NCI-H1092 treated with DMSO at 0.1 percent for 48 hours (cell line): ENCODE measurements at places on chromosomes 3 and 15.

- no peak for DNase-seq
These were observed 23.4 kb downstream of the SACM1L start for GRCh38 chr3:45712434-45713110.

- no peak for DNase-seq
These were observed 51.8 kb upstream of the PLXND1 start for GRCh38 chr3:129658110-129658843.

- DNase-seq = no peak
These were observed 23.7 kb downstream of the STAG1 start for GRCh38 chr3:136728473-136728872.

- DNase-seq = no peak
These were observed 312.8 kb downstream of the ZPLD1 start for GRCh38 chr3:102747611-102748010.

DNA sequence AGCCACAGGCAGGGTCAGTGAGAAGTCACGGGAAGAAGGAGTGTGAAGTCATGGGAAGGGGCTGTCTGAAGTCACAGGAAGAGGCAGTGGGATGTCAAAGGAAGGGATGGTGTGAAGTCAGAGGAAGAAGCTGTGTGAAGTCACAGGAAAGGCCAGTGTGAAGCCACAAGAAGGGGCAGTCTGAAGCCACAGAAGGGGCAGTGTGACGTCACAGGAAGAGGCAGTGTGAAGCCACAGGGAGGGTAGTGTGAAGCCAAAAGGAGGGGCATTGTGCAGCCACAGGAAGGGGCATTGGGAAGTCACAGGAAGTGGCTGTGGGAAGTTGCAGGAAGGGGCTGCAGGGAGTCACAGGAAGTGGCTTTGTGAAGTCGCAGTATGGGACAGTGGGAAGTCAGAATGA lies 35.1 kb downstream of the GASK1A start:
- DNase-seq = no peak

DNA sequence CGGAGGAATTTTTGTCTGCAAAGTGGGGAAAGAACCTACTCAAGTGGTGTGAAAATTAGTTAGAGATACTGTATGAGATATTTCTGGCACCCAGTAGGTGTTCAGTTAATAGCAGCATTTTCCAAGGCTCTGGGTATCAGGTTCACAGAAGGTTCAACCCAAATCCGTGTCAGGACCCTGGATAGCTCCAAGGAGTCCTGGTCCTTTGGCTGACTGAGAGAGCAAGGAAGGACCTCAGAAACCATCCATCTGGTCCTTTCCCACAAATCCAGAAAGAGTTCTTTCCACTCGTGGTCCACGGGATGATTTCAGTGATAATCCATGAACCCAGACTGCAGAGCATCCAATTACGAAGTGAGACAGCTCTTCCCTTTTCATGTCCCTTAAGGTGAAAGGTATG lies 51.4 kb downstream of the SLC6A11 start:
- no peak for DNase-seq

GRCh38 chr15:60611592-60612346 lies 132.8 kb upstream of the ICE2 start:
- DNase-seq = no peak

DNA sequence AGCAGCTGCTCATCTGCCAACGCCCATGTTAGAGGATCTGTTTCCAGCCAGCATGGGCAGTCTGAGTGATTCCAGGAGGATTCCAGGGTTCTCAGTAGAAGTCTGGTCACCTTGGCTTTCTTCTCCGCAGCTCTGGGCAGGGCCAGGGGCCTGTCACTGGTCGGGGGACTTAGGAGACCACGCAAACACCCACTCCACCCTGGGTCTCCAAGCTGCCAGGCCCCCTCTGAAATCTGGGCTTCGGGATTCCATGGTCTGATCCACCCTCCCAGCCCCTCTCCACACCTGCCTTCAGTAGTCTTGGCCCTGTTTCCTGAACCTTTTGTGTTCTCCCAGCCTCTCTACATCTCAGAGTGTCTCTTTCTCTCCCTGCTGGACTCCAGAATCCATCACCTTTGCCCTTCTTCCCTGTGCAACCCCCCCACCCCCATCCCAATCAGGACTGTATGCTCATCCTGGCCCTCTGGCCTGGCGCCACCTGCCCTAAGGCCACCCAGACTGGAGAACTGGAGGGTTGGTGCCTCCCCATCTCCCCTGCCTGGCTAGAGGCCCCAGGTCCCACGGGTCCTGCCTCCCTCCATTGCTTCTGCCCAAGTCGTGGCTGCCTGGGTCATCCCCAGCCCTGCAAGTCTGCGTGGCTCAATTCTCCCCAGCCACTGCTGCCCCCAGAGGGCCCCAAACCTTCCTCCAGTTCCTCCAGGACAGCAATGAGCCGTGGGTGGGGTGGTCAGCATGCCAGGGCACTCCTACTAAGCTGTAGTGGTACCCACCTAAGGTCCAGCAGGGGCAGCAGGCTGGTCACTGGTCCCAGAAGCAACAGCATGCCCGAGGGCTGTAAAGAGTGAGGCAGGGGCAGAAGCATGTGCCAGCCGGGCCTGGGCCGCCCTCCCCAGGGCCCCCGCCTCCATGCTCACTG lies 102.8 kb downstream of the TBC1D2B start:
- no peak for DNase-seq

GRCh38 chr3:11198070-11198469 lies 43.8 kb downstream of the HRH1 start:
- no peak for DNase-seq

DNA sequence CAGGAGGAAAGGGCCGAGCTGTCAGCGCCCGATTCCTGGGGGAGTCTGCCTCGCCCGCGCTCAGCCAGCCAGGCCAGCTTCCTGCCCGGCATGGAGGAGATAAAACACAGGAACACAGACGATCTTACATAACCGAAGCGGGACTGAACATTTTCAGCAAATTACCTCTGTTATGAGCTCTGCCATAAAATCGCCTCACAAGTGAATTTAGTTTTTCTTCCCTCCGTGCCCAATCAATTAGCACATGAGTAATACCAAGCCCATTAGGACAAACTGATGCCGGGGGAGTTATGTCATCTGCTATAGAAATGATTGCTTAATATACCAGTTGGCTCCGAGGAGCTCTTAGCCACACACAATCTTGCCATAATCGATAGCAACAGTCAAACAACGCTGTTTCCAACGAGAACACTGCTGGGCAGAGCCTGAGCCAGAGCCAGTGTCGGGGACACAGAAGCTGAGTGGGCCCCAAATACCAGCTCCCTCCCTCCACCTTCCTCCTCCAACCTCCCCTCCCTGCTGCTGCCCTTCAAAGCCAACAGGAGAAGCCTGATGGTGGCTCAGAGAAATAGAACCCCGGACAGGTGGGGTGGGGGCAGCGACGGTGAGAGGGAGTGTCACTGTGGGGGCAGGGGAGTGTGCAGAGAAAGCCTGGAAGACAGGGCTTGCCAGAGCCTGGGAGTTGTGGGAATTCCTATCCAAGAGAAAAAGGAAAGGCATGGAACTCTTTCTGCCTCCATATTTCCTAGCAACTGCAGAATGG lies 279.4 kb upstream of the TLE3 start:
- DNase-seq = peak; percentile 56

GRCh38 chr3:176431991-176432390 lies 765.3 kb downstream of the TBL1XR1 start:
- DNase-seq = no peak

DNA sequence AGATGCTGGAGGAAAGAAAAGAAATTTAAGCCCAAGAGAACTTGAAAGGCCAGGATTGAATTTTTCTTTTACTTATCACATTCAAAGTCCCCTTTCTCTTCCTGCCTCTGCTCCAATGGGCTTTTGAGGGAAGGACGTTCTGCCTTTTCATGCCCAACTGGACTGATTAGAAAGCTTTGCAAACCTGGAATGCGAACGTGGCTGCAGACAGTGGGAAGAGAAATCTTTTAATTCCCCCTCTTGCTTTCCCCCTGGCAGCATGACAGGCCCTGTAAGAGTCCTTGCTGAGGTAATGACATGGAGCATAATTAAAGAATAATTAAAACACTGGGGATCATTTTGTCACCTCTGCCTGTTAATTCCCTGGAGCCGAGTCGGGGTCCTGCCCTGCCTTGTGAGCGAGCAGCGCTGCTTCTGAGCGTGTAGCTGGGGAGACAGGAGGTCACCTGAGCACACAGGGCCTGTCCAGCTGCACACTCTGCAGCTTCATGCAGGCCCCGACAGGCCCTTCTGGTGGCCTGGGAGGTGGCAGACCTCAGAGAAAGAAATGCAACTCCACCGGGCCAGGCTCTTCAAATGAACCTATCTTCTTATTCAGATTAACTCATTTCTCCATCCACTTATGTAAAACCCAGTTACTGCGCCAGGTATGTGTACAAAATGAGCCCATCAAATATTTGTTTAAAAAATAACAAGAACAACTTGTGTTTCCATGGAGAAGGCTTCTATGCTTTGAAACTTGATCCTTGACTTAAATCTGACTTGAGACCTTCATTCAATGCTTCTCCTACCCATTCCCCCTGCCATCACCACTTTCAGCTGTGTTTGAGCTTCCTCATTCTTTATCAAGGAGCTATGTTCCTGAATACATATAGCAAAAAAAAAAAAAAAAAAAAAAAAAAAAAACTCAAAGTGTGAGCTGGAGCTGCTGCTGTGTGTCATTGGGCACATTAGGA lies 628.2 kb upstream of the CFAP20DC start:
- peak; percentile 12 for DNase-seq

GRCh38 chr3:171328419-171329082 lies 131.7 kb downstream of the TNIK start:
- DNase-seq = no peak

- peak; percentile 83 for DNase-seq
These were observed 56.7 kb downstream of the MYO1E start for GRCh38 chr15:59315914-59316451.

GRCh38 chr3:140816372-140817195 lies 125.1 kb upstream of the SLC25A36 start:
- no peak for DNase-seq

- DNase-seq = no peak
These were observed 17.0 kb downstream of the THAP10 start for GRCh38 chr15:70875001-70875782.

- no peak for DNase-seq
These were observed 35.6 kb upstream of the DYNC1LI1 start for GRCh38 chr3:32606277-32606676.

GRCh38 chr3:194685718-194686413 lies at the start of gene FAM43A:
Gene FAM43A (plus strand): TSS chr3:194685883. CDS start chr3:194686827, 944 bp downstream.
- peak; percentile 40 for DNase-seq

DNA sequence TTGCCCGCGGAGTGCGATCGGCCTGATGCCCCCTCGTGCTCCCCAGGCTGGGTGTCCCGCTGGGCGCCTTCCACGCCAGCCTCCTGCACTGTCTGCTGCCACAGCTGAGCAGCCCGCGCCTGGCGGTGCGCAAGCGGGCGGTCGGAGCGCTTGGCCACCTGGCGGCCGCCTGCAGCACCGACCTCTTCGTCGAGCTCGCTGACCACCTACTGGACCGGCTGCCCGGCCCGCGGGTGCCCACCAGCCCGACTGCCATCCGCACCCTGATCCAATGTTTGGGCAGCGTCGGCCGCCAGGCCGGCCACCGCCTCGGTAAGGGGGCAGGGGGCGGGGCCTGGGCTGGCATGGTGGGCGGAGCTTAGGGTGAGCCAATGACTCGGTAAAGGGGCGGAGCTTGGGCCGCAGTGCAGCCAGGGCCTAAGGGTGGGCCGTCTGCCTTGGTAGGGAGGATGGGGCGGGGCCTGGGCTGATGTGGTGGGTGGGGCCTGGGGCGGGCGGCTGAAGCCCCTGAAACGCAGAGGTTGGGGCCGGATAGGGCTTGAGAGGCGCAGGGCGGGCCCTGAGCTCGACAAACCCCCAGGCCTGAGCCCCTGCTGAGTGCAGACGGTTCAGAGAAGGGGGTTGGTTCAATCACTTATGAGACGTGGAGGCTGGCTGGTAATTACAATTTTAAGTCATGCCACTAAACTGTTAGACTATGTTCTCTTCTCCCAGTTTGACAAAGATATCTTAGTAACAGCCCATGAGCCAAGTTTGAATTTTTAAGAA lies 13.7 kb downstream of the CAND2 start:
- DNase-seq = peak; percentile 95

- DNase-seq = no peak
These were observed 29.6 kb downstream of the CHAC1 start for GRCh38 chr15:40982855-40983254.

DNA sequence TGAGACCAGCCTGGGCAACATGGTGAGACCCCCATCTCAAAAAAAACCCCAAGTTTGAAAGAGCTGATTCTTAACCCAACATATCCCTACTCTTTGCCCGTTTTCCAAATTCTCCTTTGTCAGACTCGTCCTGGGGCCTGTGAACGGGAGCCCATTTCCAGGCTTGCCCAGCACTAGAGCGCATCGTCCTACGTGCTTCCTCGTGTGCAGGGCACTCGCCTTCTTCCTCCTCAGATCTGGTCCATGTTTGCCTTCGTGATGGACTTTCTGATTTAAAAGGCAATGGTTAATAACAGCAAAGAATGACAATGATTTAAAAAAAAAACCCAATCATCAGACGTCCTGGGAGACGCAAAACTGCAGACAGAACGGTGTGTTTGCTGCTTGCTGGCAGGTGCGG lies 10.1 kb downstream of the MELTF start:
- no peak for DNase-seq

DNA sequence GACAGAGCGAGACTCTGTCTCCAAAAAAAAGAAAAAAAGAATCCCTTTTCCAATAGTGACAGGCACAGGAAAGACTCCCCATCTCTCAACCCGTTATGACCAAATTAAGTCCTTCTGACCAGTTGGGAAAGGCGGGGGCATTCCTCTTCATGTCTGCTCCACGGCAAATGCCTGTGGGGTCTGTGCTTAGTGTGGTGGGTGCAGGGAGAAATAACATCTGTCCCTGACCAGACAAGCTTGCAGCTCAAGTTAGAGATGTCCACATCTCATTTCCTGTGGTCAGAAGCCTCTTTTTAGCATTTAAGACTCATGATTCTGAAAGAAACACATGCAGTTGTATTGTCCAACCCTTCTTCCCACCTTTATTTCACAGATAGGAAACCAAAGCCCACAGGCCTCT lies 16.2 kb downstream of the PLA1A start:
- DNase-seq = no peak

- no peak for DNase-seq
These were observed 4.4 kb downstream of the KLF15 start for GRCh38 chr3:126352476-126353454.

- no peak for DNase-seq
These were observed 29.7 kb upstream of the PDCD6IP start for GRCh38 chr3:33768578-33769330.

- no peak for DNase-seq
These were observed 411.9 kb upstream of the CCDC54 start for GRCh38 chr3:106965307-106965706.

- DNase-seq = no peak
These were observed 3.5 kb downstream of the SIDT1 start for GRCh38 chr3:113535898-113536297.

GRCh38 chr15:70505411-70505919 lies 257.9 kb downstream of the UACA start:
- no peak for DNase-seq

DNA sequence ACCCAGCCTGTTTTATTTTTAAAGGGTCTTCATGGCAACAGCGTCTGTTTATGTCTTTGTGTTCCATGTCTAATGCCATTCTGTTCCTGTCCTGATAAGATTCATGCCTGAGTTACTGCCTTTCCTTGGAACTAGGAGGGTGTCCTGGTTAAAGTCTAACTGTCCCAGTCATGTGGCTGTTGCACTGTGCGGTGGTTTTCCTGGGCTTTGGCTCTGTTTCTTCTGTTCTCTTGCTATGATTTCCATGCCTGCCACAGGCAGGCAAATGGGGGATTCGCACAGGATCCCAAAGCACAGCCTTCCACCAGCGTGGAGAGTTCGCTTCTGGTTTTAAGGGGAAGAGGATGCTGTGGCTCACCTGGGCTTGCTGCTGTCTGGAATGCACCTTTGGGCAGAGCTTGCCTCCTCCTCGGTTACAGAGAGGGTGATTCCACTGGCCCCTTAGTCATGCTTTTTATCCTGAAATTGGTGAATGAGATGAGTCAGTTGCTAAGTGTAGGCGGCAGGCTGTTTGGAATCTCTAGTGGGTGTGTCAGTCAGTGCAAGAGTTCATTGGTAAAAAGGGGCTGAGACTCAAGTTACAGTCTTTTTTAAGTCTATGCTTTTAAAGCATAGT lies 86.8 kb downstream of the CCK start:
- DNase-seq = no peak
